ENCODE measurements at places on chromosomes 2 and 18.

GRCh38 chr18:53795610-53796009 is 428.9 kb downstream of the MBD2 start:
- no peak for DNase-seq

GRCh38 chr2:161570424-161571050 is 53.7 kb upstream of the SLC4A10 start:
- DNase-seq = no peak

DNA sequence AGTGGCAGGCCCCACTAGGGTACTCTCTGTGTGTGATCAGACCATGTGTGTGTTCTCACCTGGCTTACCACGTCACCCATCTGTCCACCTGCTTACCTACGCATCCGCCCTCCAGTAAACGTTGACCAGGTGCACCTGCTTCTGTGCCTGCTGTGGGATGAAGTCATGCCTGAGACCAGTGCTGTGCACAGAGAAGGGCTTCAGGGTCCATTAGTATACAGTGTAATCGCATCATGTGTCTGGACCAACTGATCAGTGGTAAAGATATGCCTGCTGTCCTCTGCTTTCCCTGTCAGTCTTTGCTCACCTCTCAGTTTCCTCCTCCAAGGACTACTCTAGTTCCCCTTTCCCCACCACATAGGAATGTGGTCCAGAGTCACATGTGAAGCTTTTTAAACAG is 109.3 kb downstream of the FHOD3 start:
- DNase-seq = no peak

GRCh38 chr2:375270-375955 is 87.5 kb upstream of the ALKAL2 start:
- DNase-seq = no peak

- no peak for DNase-seq
Measured at GRCh38 chr18:58928386-58928785, 63.7 kb downstream of the ZNF532 start.

DNA sequence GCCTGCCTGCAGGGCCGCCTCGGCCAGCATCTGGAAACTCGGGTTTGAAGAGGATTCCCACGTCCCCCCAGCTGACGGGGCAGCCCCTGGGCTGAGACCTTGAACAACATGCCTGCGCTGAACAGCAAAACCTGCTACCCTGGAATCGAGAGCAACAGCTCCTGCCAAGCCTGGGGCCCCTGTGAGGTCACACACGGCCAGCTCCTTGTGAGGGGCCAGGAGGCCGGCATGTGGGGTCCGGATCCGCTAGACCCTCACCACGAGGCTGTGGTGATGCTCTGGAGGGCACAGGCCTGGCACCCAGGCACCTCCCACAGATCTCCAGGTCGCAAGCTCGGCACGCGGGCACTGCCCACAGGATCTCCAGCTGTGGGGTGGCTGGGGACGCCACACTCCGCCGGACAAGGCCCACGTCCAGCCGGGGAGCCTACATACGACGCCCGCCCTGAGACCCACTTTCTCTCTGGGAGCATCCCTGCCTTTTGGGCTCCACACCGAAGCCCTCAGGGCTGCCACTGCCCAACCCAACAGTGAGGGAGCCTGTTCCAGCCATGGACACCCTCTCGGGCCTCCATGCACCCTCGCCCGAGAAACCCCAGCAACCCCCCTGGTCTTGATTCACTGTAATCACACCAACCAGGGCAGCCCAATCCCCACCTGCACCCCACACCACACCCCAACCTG is 34.1 kb downstream of the SLC66A2 start:
- no peak for DNase-seq

DNA sequence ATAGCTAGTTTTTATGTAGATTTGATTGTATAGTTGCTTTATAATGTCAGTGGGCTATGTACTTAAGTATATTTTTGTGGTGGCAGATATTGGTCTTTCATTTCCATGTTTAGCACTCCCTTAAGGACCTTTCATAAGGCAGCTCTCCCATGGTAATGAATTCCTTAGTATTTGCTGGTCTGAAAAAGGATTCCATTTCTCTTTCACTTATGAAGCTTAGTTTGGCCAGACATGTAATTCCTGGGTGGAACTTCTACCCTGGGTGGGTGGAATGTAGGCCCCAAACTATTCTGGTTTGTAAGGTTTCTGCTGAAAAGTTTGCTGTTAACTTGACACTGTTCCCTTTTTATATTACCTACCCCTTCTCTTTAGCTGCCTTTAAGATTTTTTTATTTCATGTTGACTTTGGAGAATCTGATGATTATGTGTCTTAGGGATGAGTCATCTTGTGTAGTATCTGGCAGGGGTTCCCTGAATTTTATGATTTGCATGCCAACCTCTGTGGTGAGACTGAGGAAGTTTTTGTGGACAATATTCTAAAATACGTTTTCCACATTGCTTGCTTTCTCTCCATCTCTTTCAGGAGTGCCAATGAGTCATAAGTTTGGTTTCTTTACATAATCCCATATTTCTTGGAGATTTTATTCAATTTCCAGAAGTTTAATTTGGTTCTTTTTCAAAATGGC is 65.4 kb upstream of the VRK2 start:
- DNase-seq = no peak

- no peak for DNase-seq
Measured at GRCh38 chr2:64649013-64649484, 4.7 kb downstream of the SERTAD2 start.

- DNase-seq = peak; percentile 20
Measured at GRCh38 chr2:11784747-11785610, 38.5 kb downstream of the LPIN1 start.

- no peak for DNase-seq
Measured at GRCh38 chr2:8892111-8892510, 54.7 kb upstream of the KIDINS220 start.

GRCh38 chr18:79631761-79632446 is 47.7 kb upstream of the CTDP1 start:
- no peak for DNase-seq

GRCh38 chr2:203934041-203934492 is 2.5 kb upstream of the ICOS start:
- DNase-seq = no peak

DNA sequence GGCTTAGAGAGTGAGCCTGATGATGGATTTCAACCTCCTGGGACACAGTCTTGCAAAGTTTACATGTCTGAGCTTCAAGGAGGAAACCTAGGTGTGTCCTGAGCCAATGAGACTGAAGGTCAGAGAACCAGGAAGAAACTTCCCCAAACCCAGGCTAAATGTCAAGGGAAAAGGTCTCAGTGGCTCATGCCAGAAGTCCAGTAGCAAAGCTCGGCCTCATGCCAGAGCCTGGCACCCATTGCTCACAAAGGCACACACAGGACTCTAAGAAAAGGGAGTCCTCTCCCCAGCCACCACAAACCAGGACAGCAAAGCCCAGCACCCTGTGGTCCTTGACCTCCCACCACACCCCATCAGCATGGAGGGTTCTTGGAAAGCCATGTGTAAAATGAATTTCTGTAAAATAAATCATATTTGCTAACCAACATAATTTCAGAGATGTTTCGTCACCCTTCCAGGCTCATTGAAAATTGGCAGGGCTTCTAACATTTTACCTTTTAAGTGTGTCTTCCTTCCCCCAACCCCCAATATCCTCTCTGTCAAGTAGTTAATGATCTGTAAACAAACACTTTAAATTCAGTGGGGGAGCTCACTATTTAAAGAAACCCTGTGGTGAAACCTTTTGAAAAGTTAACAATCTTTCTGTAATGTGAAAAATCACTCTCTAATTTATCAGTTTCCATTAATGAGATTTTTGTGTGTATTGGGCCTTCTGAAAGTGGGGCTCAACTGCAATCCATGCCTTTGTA is 77.1 kb downstream of the BCL11A start:
- DNase-seq = no peak

DNA sequence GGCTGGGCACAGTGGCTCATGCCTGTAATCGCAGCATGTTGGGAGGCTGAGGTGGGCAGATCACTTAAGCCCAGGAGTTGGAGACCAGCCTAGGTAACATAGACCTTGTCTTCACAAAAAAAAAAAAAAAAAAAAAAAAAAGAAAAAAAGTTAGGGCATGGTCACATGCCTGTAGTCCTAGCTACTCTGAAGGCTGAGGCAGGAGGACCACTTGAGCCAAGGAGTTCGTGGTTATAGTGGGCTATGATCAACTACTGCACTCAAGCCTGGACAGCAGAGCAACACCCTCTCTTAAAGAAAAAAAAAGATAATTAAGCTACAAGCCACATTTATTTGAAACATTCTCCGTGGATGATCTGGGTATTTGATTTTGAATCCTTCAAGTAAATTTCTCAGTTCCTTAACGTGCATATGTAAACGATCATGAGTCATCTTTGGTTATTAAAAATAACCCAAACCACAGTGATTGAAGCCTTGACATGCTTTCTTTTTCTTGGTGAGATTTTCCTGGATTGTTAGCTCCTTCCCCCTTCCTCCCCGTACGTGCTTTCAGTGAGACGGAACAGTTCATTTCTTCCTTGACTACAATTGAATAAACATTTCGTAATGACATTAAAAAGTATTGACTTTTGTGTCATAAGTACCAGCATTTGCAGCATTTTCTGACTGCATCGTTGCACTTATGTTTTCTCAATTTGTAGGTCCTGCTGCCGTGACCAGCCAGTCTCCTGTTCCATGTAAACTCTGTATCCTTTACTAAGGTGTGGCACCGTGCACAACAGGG is 20.3 kb downstream of the RMC1 start:
- DNase-seq = no peak

GRCh38 chr2:215367662-215368492 is 56.0 kb downstream of the ATIC start:
- no peak for DNase-seq

DNA sequence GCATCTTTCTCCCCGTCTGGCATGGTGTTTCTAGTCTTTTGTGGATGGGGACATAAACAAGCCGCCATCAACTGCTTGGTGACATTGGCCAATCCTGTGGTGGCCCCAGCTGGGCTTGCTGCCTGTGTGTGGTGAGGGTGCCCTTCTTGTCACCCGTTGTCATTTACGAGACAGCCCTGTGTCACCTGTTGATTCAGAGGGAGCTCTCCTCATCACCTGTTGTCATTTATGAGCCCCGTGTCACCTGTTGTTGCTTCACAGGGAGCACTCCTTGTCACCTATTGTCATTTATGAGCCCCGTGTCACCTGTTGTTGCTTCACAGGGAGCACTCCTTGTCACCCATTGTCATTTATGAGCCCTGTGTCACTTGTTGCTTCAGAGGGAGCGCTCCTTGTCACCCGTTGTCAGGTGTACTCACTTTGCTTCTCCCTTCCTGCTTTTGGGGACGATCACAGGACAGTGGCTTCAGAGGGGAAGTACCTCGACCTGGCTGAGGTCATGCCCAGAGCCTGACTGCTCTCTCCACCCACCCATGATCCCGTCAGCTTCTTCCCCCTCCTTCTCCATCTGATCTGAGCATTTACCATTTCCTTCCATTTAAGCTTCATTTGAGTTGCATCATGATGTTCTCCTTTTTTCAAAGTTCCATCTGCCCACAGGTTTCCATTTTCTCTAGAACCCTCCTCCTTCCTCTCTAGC is 29.1 kb downstream of the HPCAL1 start:
- no peak for DNase-seq

DNA sequence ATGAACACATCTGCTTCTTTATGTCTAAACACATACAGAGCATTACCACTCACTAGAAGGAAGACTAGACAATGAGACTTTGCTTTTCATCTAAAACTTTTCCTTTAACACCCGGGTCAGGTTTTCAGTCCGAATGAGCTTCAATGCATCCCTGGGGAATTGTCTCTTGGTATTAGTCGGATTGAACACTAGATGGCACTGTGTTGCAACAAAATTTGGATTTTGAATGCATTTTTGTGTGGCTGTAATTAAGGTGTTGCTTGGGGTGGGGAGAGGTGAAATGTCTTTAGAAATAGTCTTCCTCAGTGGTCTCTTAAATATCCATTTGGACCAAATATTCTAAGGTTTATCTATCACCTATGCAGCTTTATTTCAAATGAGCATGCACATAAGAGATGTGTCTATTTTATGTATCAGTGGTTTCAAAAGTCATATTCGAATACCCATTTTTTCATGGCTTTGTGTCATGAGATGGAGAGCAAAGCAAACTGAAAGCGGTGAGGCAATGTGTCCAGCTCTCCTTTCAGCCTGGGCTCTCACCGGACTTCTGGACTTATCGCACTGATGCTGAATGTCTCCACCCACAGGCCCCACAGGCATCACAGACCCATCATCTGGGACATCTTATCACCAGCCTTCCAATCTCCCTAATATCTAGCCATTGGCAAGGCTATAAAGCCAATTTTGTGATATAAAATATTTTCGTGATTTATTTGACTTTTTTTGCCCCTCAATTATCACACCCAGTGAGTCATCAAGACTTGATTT is 510.3 kb downstream of the RNF144A start:
- peak; percentile 68 for DNase-seq

DNA sequence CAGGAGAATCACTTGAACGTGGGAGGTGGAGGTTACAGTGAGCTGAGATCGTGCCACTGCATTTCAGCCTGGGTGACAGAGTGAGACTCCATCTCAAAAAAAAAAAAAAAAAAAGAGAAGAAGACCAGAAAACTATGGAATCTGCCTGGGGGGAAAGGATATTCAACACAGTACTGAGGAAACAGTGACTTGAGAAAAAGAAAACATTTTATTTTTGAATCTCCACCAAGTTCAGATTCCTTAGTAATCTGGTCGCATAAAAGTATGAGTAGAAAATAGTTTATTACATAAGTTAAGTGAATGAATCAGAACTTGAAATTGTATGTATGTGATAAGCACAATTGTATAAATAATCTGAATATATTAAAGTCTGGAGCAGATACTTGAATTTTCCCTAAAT is 13.0 kb upstream of the HAT1 start:
- DNase-seq = no peak

- DNase-seq = no peak
Measured at GRCh38 chr2:70895998-70896764, 39.5 kb upstream of the ATP6V1B1 start.

GRCh38 chr18:62729487-62730386 is 14.4 kb downstream of the PHLPP1 start:
- no peak for DNase-seq

DNA sequence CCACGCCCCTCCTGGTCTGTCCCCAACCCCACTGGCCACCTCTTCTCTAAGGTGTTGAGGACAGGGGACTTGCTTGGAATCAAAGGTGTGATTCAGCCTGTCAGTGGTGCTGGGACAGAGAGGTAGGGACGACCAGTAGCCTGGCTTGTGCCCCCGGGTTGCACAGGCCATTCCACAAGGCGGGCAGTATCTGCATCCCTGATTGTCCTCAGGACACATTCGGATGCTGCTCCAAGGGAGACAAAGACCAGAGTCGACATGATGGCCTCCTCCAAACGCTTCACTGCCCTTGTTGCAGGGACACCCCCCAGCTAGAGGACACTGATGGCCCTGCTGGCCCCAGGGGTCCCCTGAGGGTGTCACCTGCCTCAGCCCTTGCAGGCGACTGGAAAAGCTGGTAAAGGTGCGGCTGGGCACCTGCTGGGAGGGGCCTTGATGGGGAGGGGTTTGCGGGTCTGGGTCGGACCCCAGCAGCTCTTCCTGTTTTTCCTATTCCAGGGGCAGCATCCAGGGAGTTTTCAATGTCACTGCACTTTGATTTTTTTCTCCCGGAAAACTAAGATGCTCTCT is 98.0 kb downstream of the PTGR3 start:
- DNase-seq = no peak

- no peak for DNase-seq
Measured at GRCh38 chr2:48515513-48515985, 14.4 kb upstream of the STON1 start.
